Activated CD4-positive, alpha-beta T cell treated with anti-CD3 and anti-CD28 coated beads for 24 hours (primary cell): ENCODE measurements at places on chromosomes 4 and X.

- DNase-seq, result no peak
These were observed 110.1 kb downstream of the GBA3 start for GRCh38 chr4:22802876-22803275.

DNA sequence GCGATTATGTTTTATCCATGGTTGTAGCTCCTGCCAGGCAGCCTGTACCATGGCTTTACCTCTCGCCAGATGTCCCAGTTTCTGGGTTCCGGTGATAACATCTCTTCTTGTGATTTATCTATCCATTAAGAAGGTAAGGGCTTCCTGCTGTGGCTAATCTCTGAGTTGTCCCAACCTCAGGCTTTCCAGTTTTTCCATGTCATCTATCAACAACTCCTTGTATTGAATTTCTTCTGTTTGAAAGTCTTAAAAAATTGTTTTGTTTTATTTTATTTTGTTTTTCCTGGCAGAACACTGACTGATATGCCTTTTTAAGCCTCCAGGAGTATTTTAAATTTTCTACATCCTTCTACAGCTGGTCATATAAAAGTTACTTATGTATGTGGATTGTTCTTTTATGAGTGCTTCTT is 241.9 kb downstream of the ANTXR2 start:
- no peak for DNase-seq

GRCh38 chr4:58247792-58248191 is 1137.6 kb upstream of the IGFBP7 start:
- no peak for DNase-seq

DNA sequence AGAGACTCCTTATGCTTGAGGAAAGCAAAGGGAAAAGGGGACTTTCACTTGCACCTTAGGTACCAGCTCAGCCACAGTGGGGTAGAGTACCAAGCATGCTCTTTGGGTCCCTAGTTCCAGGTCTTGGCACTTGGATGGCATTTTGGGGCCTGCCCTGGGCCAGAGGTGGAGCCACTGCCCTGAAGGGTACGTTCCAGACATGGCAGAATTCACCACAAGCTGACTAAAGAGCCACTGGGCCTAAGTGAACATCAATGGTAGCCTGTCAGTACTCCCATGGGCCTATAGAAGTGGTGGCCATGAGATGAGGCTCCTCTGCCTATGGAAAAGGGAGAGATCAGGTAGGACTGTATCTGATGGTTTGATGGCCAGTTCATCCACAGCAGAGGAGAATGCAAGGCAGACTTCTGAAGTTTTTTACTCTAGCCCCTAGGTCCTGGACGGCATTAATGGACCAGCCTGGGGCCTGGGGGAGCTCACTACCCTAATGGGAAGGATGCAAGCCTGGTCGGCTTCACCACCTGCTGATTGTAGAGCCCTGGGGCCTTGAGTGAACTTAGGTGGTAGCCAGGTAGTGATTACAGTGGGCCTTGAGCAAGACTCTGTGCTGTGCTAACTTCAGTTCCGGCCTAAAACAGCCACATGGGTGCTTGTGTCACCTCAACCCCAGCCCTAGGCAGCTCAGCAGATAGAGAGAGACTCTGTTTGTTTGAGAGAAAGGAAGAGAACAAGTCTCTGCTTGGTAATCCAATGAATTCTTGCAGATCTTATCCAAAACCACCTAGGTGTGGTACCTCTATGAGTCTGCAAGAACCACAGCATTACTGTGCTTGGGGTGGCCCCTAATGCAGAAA is 19.8 kb upstream of the HSFX4 start:
- no peak for DNase-seq

- no peak for DNase-seq
These were observed 4.2 kb upstream of the PKD2 start for GRCh38 chr4:88003261-88003660.

GRCh38 chrX:53732797-53733196 is 46.3 kb upstream of the HUWE1 start:
- DNase-seq, result no peak

- DNase-seq, result no peak
These were observed 38.9 kb downstream of the NUP62CL start for GRCh38 chrX:107167163-107167921.

DNA sequence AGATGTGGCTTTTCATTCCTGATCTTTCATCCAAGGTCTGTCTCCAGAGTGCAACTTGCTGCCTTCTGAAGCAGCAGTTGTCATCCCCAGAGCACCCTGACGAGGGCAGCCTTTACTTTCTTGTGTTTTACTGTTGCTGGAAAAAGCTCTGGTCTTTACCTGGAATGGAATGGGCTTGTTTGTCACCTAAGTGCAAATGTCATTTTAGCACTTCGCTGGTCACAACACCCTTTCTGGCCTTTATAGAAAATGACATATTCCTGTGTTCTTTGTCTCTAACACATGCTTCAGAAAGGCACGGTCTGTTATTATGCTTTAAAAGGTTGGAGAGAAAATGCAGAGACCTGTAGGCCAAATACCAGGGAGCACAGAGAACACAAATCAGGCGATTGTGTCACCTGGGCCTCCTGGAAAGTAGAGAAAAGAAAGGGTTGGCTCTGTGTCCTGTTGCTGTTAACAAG is 332.7 kb upstream of the IGFBP7 start:
- DNase-seq, result no peak

DNA sequence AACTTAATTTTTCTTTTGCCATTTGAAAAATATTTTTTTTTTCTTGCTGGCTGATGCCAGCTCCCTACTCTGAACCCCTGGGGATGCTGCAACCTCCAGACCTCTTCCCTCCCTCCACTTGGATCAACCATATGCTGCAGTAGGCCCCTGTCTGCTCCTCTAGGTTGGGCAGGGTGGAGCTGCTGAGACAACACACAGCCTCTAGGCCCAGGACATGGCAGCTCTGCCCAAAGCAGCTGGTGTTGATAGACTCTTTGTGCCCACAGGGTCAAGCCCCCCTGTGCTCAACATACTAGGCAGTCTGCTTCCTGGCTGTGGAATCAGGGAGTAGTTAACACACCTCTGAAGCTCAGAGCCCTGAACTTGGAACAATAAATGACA is 19.9 kb upstream of the CLNK start:
- no peak for DNase-seq

GRCh38 chr4:10347281-10347795 is 109.9 kb downstream of the ZNF518B start:
- no peak for DNase-seq

GRCh38 chr4:13483768-13484121 is 395 bp downstream of the RAB28 start:
- no peak for DNase-seq

DNA sequence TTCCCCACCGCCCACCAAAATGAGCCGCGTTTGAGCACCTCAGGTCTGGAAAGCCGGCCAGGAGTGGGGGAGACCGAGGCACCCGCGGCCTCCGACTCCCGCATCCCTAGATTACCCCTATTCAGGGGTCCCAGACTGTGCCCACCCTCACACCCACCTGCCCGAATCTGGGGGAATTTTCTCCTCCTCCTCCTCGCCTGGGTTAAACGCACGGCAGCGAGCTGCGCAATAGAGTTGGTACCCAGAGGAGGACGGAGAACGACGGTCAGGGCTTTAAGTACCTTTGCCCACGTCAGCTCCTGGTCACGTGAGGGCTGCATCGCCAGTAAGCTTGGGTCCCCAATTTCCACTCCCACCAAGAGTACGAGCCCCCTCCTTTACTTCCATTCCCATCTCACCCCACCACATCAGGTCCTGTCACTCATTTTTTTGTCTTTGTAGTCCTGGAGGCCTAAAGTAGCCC is at the start of gene ARMCX2:
ARMCX2 (minus strand) TSS at position 250 of the 463 bp plus-strand sequence. CDS start 2,262 bp downstream, outside the sequence.
- DNase-seq, result no peak

DNA sequence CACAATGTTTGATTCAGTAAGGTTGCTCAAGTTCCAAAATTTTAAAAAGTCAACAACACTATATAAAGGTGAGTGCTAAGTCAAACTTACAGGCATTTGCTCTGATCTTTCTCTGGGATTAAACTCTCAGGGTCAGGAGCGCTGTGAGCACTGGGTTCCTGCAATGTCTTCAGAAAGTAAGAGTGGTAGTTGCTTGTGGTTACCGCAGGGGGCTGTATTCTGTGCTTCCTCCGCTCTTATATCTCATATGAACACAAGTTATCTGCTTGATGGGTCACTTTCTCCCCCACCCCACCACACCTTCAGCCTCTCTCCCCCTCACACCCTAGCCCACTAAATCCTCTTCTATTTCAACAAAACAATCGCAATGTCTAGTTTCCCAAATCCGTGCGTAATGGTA is 116.4 kb upstream of the IGSF1 start:
- no peak for DNase-seq

DNA sequence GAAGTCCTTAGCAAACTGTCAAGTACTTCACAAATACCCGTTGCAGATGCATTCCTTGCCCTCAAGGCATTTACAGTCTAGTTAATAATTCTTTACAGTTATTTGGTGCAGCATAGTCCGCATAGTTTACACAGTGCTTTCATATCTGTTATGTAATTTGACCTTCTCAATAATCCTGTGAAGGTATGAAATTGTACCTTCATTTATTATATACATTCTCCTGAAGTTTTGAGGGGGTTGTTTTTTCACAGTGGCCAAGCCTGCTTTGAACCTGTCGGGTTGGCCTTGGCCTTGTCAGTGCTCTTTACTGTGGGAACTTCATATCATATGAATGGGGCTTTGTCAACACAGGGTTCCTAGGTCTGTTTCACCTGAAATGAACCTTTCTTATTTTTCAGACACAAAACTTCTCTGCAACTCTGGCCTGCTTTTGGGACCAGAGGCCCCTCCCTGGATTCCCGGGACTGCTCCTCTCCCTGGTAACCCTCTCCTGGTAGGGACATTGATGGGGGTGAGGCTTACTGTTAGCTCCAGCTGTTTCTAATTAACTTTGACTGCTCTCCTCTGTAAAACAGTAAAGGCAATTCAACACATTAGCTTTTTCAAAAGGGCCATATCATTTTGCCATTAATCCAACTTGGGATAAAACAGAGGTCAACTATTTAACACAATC is 9.1 kb downstream of the IGFBP7 start:
- no peak for DNase-seq

DNA sequence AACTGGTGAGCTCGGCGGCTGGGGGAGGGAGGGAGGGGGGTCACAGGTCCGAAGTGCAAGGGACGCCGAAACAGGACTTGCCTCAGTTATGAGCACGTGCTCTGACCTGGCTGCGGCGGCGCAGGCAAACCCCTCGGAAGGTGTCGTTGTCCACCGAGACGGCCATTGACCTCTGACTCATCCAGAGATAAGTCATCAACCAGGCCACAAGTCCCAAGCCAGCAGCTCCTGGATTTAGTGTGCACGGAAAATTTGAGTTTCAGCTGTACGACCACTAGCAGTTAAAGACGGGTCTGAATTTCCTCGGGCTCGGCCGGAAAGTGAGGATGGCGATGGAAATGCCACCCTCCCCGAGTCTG is 674 bp downstream of the SH3D19 start:
- DNase-seq, result no peak

GRCh38 chr4:174365018-174365587 is 81.4 kb downstream of the CEP44 start:
- no peak for DNase-seq

- no peak for DNase-seq
These were observed 26.8 kb upstream of the SPARCL1 start for GRCh38 chr4:87555773-87556619.

GRCh38 chr4:127250577-127250976 is 382.2 kb upstream of the INTU start:
- no peak for DNase-seq

DNA sequence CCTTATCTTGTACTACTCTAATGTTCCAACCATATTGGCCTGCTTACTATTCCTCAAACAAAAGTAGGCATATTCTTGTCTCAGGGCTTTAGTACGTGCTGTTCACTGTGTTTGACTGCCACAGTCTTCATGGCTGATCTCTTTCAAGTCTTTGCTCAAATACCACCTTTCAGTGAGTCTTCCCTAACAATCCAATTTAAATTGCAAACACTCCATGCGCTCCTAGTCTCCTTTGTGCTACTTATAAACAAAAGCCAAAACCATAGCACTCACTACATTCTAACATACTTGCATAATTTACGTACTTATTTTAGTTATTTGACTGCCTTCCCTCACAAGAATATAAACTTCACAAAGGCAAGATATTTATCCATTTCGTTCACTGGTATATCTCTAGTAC is 1.7 kb upstream of the ART3 start:
- no peak for DNase-seq

GRCh38 chr4:6393544-6394475 is 78.6 kb downstream of the PPP2R2C start:
- no peak for DNase-seq

- no peak for DNase-seq
These were observed 213.0 kb upstream of the VEGFC start for GRCh38 chr4:177005674-177006230.

GRCh38 chr4:180437601-180438000 is 1805.6 kb upstream of the TENM3 start:
- no peak for DNase-seq

DNA sequence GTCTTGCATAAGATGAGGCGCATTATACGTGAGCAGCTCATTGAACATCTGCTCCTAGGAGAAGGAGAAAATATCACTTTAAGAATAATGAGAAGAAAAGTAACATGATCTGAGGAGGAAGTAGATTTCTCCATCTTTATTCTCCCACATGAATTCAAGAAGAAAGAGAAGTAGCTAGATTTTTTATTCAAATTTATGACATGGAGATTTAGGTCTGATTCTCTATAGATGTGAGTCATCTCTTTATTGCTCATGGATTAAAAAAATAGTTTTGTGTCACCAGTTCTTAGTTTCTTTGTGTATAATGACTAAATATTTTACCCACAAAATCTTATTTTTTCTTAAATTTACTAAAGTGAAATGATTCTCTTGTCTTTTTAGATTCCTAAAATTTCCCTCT is 40.4 kb downstream of the HPGDS start:
- no peak for DNase-seq

DNA sequence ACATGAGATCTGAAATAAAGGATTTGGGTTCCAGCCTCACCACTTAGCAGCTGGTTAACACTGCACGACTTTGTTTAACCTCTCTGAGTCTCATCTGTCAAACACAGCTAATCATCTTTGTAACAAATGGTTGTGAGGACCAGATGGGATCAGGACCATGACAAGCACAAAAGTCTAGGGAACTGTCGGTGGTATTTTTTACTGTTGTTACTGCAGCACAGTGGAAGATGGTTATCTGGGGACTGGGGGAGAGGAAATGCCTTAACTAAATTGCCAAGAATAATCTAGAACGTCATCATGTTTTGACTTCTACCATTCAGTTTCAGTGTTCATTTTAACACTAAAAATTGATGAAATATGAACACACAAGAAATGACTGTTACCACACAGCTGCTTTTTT is 99.5 kb downstream of the ADGRA3 start:
- no peak for DNase-seq

DNA sequence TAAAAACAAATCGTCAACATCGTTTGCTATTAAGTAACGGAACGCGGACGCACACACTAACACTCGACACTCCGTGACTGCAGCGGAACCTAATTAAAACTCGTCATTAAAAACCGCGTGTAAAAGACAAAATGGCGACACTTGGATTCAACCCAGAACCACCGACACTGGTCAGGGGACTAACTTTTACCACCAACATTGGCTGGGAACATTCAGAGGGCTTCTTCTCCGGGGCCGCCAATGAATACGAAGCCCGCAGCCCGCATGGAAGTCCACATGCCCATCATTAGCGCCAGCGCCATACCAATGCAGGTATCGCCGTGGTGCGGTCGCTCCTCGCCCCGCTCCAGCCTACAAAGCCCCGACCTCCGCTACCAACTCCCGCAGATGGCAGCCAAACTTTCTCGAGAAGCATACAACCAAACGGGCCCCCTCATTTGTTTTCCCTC is 498 bp downstream of the RBMX start:
- no peak for DNase-seq
